ENCODE measurements at places on chromosomes 12 and 14.

- no peak for DNase-seq
These were observed 161.8 kb downstream of the ANO4 start for GRCh38 chr12:100956311-100956852.

- no peak for DNase-seq
These were observed 264.0 kb upstream of the FAR2 start for GRCh38 chr12:28884904-28885679.

GRCh38 chr14:47949006-47949405, 273.6 kb upstream of the MDGA2 start:
- no peak for DNase-seq

GRCh38 chr14:59328454-59328853, 136.7 kb downstream of the GPR135 start:
- DNase-seq, result no peak

GRCh38 chr12:115872212-115872611, 405.3 kb downstream of the MED13L start:
- no peak for DNase-seq

DNA sequence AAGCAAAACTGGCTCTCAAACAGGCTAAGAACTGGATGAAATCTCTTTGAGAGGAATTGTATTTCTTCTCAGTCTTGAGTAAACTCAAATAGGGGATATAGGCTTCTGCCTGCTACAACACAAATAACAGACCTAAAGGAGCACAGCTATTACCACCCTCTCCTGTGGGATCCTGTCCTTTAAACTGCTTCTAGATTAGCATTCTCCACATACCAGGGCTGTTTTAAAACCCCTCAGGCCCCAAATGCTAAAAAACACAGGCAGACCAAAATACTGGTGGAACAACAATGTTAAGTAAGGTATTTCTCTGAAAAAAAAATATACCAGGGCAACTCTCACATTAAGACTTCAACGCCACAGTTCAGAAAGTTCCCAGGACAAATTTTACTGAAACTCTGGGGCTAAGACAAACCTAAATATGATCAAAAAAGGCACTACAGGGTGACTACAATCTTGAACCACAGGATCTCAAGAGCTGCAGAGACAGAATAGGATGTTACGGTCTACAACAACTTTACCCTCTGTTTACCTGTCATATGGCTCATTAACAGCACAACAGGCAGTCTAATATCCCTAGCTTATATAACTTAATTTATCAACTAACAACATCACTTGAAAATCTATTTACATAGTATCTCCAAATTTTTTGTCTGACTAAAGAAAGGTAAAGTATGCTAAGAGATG, 7.2 kb downstream of the CPNE8 start:
- no peak for DNase-seq

DNA sequence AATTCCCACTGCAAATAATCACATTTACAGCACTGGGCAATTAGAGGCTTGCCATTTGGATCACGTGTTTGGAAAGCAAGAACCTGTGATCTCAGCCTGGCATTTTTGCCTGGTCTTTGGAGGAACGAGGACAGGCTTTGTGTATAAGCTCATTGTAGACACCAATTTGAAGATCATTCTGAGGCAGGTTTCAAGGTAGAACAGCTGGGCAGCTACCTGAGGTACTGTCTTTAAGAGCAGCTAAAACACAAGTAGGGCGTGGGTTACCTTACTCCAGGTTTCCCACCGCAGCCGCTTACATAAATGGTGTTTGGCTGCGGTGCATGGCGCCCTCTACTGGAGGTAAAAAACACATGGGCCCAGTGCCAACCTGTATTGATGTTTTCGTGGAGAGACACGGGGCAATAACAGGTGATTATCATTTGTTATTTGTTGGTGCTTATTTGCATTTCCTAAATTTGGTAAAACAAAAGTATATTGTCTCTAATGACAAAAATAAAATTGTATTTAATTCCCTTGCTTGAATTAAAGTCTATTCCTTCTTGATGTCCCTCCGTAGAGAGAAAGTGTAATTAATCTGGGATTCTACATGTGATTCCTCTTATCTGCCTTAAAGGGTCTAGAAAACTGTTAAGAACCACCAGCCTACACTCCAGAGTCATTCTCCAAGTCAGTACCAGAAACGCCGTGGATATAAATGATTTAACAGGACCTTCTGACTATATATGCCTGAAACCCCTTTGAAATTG, 69.7 kb downstream of the SVOP start:
- peak; percentile 67 for DNase-seq

- no peak for DNase-seq
These were observed 35.8 kb downstream of the ACSM4 start for GRCh38 chr12:7339675-7340074.

- DNase-seq, result no peak
These were observed 2.1 kb upstream of the AKAP5 start for GRCh38 chr14:64463195-64463594.

- DNase-seq, result no peak
These were observed 125.0 kb downstream of the PTPN11 start for GRCh38 chr12:112543751-112544150.

DNA sequence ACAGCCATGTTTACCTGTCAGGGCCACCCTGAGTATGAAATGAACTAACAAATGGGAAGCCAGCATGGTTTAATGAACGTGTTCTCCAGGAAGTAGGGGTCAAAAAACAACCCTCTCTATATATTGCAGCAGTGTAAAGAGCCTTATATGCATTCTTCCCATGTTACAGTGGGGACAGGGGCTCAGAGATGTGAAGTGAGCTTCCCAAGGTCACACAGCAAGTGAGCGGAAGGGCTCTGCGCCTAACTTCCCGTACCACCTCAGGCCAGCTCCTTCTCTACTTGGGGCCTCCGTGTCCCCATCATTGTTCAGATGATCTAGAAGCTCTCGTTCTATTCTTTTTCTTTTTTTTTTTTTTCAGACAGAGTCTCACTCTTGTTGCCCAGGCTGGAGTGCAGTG, 105.1 kb upstream of the MAP1LC3B2 start:
- no peak for DNase-seq

DNA sequence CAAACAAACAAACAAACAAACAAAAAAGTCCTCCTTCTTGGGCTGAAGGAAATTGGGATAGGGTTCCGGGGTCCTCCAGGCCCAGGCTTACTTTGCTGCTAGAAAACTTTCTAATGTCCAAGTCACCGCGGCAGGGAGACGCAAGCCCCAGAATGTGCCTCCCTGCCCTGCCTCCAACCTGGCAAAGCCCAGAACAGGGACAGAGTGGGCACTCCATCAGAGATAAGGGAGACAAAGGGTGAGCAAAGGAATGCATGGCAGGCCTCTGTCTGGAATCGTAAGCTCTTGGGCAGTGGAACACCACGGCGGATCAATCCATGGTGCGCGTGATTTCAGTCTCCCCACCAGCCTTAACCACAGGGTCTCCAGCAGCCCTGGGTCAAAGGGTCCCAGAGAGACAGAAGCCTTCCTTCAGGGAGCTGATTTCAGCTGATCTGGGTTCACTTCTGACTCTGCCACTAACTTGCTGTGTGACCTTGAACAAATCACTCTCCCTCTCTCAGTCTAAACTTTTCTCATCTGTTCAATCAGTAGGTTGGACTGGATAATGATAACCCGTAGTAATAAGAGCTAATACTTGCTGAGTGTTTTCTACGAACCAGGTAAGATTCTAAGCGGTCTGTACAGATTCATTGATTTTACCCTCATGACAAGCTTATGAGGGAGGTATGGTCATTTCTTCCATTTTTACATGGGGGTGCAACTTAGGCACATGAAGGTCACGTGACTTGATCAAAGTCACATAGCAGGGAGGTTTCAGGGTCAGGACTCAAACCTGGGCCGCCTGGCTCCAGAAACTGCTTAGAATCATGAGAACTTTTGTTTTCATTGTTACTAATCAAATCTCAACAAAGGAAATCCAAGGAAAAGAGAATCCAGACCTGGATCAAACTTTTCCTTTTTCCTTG, 12.7 kb downstream of the RILPL1 start:
- no peak for DNase-seq

DNA sequence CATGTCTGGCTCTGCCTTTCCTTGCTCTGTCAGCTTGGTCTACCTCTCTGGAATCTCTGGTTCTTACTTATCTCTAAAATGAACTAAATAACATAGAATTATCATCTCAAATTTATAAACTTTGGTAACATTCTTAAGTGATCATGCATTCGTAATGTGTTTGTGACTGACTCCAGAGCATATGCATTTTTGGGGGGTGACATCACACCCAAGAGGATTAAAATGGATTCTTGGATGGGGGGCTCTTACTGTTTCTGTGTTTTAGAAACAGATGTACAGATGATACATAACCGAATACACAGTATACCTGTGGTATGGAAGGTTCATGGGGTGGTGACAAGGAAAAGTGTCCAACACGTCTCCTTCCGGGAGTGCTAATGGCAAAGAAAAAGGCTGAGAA, 1162.1 kb downstream of the VRK1 start:
- no peak for DNase-seq

- no peak for DNase-seq
These were observed 263.1 kb downstream of the PRKD1 start for GRCh38 chr14:29664515-29664914.

- DNase-seq, result no peak
These were observed 5.9 kb downstream of the GSG1 start for GRCh38 chr12:13097491-13098011.

- DNase-seq, result peak; percentile 19
These were observed 6.6 kb downstream of the PPHLN1 start for GRCh38 chr12:42332301-42333285.

GRCh38 chr12:53770281-53770680, 18.5 kb upstream of the CISTR start:
- no peak for DNase-seq

- no peak for DNase-seq
These were observed 104.4 kb upstream of the TMEM132D start for GRCh38 chr12:130008241-130008640.

- peak; percentile 35 for DNase-seq
These were observed 895 bp downstream of the SLC7A8 start for GRCh38 chr14:23182372-23183157.

- DNase-seq, result no peak
These were observed 35.5 kb downstream of the CPSF6 start for GRCh38 chr12:69274861-69275260.

DNA sequence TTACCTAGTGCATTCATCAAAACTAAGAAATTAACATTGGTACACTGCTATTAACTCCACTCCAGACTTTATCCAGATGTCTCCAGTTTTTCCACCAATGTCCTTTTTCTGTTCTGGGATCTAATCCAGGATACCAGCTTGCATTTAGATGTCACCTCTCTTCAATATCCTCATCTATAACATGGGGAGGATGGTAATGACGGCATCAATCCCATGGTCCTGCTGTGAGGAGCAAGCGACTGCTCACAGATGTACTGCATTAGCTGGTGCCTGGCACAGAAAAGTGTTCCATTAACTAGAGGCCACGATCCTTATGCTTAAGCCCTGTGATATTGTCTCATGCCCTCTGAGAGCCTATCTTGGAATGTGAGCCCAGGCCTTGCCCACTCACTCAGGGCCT, 53.8 kb downstream of the CALM1 start:
- DNase-seq, result no peak

- DNase-seq, result no peak
These were observed 23.4 kb downstream of the CGRRF1 start for GRCh38 chr14:54533100-54533499.

DNA sequence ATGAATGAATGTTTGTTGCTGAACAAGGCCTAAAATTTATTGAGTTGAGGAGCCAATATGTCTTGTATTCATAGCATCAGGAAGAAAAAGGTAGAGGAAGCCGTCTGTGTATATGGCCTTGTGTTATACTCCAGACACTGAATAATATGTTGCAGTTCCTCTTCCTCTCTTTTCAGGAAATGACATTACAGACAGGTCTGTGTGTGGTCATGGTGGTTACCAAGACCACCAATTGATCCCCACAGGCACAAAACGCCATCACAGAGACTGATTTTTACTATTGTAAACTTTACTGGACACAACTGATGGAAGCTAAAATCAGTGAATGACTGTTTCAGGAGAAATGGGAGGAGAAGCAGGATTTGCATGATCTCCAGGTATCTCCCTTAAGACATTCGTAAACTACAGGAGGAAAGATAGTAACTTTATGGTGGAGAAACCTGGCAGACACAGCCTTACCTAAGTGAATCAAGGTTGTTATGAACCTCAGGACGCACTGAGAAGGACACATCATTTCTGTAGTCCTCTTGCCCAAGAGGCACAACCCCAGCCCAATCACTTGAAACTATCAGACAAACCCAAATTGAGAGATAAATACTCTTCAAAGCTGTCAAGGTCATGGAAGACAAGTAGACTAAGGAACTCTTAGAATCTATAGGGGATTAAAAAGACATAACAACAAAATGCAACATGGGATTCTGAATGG, 334.1 kb upstream of the RGS6 start:
- DNase-seq, result no peak

- no peak for DNase-seq
These were observed 205.5 kb upstream of the IGF1 start for GRCh38 chr12:102685841-102686240.

- no peak for DNase-seq
These were observed 67.1 kb upstream of the VPS33A start for GRCh38 chr12:122333142-122334087.
